Stimulated activated CD4-positive, alpha-beta T cell treated with anti-CD3 and anti-CD28 coated beads, Interleukin-15, amount 100 ng/mL, for 48 hours (primary cell): ENCODE measurements at places on chromosomes 2 and 18.

DNA sequence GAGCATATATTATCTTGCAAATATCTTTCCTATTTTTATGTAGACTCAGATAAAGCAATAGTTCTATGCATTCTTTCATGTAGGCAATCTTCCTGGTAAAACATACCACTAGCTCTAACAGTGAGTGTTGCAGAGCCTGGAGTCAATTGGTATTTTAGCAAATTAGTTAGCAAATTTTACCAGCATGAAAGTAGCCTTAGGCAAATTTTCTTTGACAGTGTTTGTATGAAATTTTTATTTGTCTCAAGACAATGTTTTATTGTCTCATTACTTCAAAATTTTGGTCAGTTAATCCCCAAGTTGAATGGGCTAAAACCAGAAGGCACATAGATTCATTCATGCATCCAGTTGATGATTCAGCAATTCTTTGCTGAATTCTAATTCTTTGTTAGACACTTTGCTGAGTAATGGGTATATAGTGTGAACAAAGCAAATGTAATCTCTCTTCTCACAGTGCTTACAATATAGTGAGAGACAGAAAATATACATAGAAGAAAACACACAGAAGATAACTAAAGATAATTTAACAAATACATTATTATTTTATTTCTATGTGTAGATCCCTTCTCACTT, 27.1 kb downstream of the SLC38A11 start:
- DNase-seq: no peak

DNA sequence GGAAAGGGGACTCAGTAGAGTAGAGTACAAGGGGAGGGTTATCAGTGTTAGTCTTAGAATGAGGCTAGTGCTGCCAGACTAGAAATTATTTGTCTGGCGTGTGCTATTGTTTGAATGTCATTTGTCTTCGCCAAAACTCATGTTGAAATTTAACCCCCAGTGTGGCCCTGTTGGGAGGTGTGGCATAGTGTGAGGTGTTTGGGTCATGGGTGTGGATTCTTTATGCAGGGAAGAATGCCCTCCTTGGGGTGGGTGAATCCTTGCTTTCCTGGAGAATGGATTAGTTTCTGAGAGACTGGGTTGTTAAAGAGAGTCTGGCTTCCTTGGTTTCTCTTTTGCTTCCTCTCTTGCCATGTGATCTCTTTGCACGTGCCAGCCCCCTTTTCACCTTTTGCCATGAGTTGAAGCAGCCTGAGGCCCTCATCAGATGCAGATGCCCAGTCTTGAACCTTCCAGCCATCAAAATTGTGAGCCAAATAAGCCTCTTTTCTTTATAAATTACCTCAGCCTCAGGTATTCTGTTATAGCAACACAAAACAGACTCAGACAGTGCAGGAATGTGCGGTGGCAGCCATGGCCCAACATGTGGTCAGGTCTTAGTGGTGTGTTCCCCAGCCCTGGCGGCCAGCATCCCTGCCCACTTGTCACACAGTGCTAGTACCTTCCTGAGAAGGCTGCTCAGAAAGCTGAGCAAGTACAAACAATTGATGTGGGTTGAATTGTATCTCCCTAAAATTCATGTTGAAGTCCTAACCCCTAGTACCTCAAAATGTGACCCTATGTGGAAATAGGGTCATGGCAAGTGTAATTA, 48.4 kb upstream of the NAB1 start:
- DNase-seq: no peak

- no peak for DNase-seq
These were observed 15.3 kb upstream of the CIDEA start for GRCh38 chr18:12238826-12239225.

GRCh38 chr2:57434972-57435371, 611.6 kb upstream of the VRK2 start:
- no peak for DNase-seq

GRCh38 chr2:237941239-237941638, 25.6 kb upstream of the UBE2F start:
- no peak for DNase-seq

DNA sequence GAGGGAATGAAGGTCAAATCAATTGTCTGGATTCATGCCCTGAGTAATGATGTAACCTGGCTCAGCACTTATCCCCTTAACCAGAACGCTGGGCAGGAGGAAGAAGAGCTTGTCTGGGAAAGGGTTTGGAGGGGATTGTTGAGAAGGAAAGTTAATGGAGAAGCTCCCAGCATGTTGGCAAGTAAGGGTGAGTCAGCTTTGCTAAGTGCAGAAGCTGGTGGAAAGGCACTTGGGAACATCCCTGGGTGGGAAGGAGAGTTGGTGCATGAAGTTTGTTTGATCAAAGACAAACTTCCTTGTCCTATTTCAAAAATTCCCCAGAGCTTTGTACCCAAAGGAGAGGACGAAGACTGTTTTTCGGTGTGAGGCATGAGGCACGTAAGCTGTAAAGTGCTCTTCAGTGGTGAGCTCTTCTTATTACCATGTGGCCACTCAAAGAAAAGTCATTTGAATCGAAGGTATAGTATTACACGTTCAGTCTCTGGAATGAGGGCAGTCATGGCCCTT, 17.6 kb upstream of the DAW1 start:
- DNase-seq: no peak

- no peak for DNase-seq
These were observed 134.5 kb upstream of the CAB39 start for GRCh38 chr2:230578106-230578505.

DNA sequence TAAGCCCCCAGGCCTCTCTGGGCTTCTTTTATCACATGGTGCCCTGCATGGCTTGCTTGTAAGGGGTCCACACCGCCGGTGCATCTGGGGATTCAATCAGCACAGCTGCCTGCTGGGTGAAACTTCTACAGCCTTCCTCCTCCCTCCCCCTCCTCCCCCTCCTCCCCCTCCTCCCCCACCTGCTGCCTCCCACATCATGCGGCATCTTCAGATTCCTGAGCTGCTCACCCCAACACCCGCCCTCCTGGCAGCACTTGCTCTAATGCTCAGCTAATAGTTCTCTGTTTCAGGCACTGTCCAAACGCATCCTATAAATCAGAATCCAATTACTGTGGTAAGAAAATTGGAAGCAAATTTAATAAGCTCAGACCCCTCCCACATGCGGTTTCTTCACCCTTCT, 150.7 kb downstream of the GALNT14 start:
- DNase-seq: no peak

DNA sequence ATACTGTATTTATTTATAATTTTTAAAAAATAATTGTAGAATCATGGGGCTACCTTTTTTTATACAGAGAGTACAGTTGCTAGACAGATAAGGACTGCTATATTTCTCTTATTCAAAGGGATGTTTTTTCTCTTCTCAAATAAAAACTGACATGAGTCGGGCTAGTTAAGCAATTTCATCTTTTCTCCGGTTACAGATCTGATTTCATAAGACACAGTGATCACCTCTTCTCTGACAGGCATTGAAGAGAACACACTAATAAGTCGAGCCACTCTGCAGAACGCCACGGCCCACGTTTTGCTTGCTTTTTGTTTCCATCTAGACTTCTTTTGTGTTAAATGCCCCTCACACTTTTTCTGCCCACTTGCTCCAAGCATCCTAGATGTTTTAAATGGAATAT, 85.4 kb downstream of the HNRNPLL start:
- no peak for DNase-seq

DNA sequence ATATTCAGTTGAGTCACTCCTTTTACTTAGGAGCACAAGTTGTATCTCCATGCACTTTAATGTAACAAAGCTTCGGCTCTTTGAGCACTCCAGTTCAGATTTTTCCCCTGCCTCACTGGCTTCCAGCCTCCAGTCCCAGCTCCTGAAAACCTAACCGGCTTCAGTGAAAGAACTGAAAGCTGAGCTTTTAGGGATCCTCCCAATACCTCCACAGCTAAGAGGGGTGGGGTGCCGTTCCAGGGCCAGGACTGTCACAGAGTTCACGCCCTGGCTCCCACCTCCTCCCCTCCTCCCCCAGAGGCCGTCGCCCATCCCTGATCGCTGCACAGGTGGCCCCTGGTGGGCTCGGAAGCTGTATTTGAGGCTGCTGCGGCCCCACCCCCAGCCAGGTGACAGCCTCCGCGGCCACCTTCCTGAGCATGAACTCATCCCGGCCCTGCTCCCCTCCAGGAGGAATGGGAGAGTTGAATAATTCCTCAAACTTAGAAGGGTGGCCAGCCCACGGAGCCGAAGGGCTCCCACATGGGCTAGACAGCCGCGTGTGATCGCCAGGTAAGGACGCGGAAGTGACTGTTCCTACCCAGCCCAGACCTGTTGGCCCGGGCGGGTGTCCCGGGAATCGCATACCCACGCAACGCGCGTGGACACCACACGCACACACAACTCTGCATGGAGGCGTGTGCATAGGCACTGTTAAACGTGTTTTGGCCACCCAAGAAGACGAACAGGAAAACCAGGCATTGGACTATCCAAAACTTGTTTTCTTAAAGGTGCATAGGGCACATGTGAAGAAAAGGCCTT, 1.8 kb downstream of the MYO5B start:
- DNase-seq: no peak

GRCh38 chr2:140473851-140474250, 1657.0 kb downstream of the LRP1B start:
- no peak for DNase-seq

DNA sequence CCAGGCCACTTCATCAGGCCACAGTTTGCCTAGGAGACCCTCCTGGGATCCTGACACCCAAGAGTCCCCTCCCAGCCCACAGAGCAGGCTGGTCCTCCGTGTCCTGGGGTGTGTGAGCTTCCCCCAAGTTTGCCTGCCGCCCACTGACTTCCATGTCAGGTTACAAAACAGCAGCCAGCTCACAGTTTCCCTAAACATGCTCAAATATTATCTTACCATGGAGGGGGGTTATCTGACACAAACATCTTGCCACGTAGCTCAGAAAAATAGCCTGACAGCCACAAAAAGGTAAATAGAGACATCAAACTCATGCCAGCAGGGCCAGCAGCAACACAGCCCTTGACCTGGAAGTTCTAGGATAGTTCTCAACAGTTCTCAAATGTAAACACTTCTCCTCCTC, 346.5 kb downstream of the TNS1 start:
- DNase-seq: no peak

GRCh38 chr2:68925295-68925896, 27.3 kb downstream of the GKN2 start:
- DNase-seq: peak; percentile 30

DNA sequence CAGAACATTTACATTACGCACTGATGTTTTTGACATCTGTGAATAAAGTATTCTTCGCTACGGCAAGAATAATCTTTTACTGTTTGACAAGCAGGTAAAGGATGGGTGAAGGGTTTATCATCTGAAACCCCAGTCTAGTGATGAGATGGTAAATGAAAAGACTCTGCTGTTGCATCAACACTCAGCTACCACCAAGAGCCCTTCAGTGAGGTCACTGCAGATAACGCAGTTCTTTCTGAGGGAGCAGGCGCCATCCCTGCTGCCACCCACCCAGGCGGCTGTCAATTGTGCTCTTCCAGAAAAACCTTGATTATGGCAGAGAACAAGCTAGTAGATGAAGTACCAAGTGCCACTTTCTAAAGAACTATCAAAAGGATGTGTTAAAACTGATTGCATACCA, 58.7 kb downstream of the ABCG8 start:
- DNase-seq: no peak

GRCh38 chr2:174612970-174613369, 15.4 kb upstream of the WIPF1 start:
- DNase-seq: no peak

GRCh38 chr2:15279201-15279876, 281.8 kb downstream of the NBAS start:
- DNase-seq: no peak

DNA sequence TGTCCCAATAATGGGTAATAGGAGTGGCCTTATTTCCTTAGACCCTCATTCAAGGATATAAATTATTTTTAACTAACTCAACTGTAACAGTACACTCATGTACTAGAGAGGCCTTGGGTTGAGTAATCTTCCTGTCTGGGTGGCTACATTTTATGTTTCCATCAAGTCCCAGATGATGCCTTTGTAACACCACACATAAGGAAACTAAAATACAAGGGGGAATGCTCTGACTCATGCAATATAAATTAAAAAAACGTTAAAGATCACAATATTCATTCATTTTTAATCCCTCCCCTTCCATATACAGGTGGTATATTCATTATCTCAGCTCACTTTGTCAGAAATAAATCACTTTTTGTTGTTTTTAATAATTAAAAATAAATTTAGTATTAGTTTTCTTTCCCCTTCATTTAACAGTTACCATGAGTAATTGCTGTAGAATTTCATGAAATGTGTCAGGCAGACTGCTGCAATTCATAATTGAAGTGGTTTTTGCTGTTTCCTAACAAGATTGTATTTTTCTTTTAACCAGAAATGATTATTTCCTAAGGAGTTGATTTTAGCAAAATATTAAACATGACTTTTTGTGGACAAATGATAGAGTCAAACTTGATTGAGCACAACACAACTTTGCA, 1403.6 kb downstream of the SUCLG1 start:
- no peak for DNase-seq

DNA sequence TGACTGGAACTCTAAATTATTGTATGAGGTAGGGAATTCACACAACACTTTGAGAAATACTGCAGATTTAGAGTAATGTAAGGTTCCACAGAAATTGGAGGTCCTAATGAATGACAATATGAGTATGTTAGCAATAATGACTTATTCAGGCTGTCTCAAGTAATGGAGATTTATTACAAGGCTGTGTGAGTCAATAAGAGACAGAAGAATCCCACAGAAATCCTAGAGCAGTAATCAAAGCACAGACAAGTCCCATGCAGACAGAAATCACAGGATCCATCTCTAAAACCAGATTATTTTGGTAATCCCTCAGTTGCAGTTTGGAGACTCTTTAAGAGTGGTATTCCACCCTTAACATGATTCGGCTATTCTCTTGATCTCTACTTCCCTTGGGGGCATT, 83.6 kb downstream of the FAM161A start:
- no peak for DNase-seq

- DNase-seq: no peak
These were observed 426.3 kb upstream of the ZEB2 start for GRCh38 chr2:144946263-144946662.

DNA sequence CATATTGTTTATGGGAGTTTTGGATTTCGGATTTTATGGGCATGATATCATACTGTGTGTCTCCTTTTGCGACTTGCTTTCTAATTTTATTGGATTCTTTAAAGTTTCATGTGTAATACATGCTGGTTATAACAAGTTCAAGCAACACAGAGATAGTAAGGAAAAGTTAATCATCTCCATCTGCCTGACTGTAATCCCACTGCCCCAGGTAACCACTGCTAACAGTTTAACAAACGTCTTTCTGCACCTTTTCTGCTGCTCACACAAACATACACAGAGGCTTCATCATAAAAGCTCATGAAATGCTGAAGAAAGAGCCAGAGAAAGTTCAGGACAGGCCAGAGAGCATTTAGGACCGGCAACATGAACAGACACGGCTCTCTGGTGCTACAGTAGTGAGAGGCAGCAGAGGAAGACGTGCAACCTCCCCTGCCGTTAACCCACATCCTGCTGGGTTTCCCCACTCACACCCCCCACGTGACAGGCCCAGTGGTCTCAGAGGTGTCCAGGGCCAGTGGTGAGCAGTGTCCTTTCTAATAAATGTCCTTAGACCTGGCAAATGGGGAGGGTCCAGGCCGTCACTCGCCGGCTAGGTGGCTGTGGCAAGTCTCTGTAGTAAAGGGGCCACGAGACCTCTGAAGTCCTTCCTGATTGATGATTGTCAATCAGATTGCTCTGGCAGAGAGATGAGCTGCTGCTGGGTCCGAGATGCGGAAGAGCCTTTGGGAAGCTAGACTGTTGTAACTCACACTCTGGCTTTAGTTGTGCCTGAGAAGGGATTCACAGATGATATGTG, 43.0 kb upstream of the SLC1A4 start:
- peak; percentile 57 for DNase-seq

- no peak for DNase-seq
These were observed 1675.4 kb downstream of the DPP10 start for GRCh38 chr2:116117845-116118244.

GRCh38 chr2:127032621-127033020, 74.3 kb downstream of the BIN1 start:
- DNase-seq: no peak
